ENCODE measurements at places on chromosomes 11 and 22. TPM values are rescaled to one million over a fixed set of nuclear protein-coding genes. Genes with fewer than 3 reads are reported as not detected.

The PGA5 gene
- not detected for total RNA-seq

The OR2AT4 gene
- not detected for total RNA-seq

The FKBP2 gene
- 84.0 TPM for total RNA-seq

The BATF2 gene
- total RNA-seq = 0.28 TPM

The BIRC3 gene
- 10.1 TPM for total RNA-seq

The HEPN1 gene
- total RNA-seq = not detected

The HEPHL1 gene
- total RNA-seq = 114 TPM

The IFITM10 gene
- 0.14 TPM for total RNA-seq

The TBX10 gene
- not detected for total RNA-seq

The ZFTA gene
- 5.4 TPM for total RNA-seq

The KCNK4 gene
- total RNA-seq = not detected

The PRG3 gene
- not detected for total RNA-seq

The PIH1D2 gene
- total RNA-seq = 2.4 TPM

The BRSK2 gene
- 0.18 TPM for total RNA-seq

The TOB2 gene
- total RNA-seq = 22.3 TPM

The SMIM35 gene
- total RNA-seq = not detected

The MYBPC3 gene
- total RNA-seq = not detected

The FAM227A gene
- 1.5 TPM for total RNA-seq

The TMEM135 gene
- total RNA-seq = 22.1 TPM

The OR5B2 gene
- total RNA-seq = not detected

The TRIM5 gene
- 48.4 TPM for total RNA-seq

The LARGE2 gene
- total RNA-seq = 48.1 TPM

The DAGLA gene
- 0.18 TPM for total RNA-seq

The GAS2 gene
- total RNA-seq = 0.63 TPM

The SLC7A4 gene
- total RNA-seq = 0.11 TPM

The MAPK8IP2 gene
- 0.28 TPM for total RNA-seq

The OR52I2 gene
- not detected for total RNA-seq

The PLEKHB1 gene
- total RNA-seq = not detected

The TSPAN18 gene
- 0.04 TPM for total RNA-seq

The WNT11 gene
- 0.07 TPM for total RNA-seq

The LINC01488 gene
- total RNA-seq = not detected

The ISX gene
- total RNA-seq = not detected

The MRGPRX4 gene
- total RNA-seq = not detected
